ENCODE measurements at places on chromosomes 12 and 14. TPM values are rescaled to one million over a fixed set of nuclear protein-coding genes. Genes with fewer than 3 reads are reported as not detected.

- DNase-seq: no peak
Observed at GRCh38 chr14:100888789-100889315, 14.7 kb downstream of the RTL1 start.

DNA sequence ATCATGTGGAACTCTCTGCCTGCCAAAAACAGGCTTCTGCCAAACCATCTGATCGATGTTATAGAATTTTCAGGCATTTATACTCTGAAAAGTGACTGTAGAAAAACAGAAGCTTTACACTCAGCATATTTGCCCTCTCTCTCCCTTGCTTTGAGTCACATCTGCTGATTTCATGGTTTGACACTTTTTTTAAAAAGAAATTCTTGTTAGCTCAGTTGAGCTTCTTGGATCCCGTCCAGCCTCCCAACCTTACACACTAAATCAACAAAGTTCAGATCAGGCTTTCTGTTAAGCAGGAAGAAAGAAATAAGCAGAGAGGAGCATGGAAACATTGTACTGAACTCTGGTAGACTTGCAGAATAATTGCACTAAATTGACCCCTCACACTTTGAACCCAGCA, 193.6 kb upstream of the SEL1L start:
- DNase-seq: peak; percentile 45

DNA sequence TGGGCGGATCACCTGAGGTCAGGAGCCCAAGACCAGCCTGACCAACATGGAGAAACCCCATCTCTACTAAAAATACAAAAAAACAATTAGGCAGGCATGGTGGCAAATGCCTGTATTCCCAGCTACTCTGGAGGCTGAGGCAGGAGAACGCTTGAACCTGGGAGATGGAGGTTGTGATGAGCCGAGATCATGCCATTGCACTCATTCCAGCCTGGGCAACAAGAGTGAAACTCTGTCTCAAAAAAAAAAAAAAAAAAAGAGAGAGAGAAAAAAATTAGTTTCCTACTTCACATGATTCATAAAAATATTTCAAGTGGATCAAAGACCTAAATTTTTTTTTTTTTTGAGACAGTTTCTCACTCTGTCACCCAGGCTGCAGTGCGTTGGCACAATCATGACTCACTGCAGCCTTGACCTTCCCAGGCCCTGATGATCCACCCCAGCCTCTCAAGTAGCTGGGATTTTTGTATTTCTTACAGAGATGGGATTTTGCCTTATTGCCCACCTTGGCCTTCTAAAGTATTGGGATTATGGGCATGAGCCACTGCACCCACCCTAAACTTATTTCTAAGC, 24.9 kb downstream of the FCF1 start:
- DNase-seq: peak; percentile 47

GRCh38 chr14:83470959-83471695, 1937.5 kb upstream of the SEL1L start:
- DNase-seq: no peak

The IAPP gene
- total RNA-seq: not detected

- peak; percentile 6 for DNase-seq
Observed at GRCh38 chr12:97944576-97944975, 482.0 kb downstream of the RMST start.

DNA sequence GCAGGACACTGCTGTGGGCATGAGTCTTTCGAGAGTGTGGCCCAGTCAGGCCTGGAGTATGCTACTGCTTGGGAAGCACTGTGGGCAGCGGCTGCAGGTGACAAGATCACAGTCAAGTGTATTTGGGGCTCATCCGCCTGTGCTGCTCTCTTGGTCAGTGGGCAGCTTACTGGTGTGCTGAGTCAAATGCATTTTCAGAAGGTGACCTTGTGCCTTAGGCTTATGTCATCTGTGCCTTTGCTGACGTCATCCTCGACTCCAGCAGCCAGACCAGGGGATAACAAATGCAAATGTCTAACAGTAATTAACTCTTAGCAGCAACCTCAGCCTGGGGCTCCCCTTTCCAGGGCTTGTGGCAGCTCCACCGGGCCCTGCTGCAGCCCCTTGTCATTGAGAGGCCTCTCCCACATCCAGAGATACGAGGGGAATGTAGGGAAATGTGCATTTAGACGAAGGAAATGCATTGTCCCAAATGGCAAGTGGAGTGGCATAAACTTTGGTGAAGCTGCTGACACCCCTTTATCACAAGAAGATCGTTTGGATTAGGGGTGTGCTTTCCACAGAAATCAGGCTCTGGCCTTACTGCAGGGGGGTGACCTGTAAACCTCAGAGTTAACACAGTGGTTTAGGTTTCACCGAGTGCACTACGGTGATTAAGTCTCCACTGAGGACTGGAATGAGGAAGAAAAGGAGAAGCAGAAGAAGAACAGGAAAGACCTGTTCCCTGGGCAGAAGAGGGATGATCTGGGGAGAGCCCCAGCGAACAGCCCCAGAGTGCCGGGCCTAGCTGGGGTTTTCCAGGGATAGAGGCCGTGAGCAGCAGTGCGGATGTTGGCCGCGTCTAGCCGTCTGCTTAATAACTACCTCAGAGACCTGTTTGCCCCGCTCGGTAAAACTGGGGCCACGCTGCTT, 39.7 kb downstream of the PSMA6 start:
- no peak for DNase-seq

GRCh38 chr12:131129839-131130238, 176.1 kb downstream of the ADGRD1 start:
- DNase-seq: no peak

DNA sequence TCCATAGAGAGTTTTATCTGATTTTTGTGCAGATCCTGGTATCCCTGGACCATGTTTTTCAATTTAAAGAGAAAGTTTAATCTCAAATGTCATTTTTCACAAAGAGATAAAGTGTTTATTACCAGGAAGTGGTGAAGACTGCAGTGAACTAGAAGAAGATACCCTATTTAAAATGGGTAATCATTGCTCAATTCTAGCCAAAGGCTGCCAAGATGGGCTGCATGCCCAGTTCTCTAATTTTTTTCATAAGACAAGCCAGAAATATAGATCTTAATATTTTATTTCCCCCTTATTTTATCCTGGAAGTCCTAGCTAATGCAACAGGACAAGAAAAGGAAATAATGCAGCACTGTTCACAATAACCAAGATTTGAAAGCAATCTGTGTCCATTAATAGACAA, 343.5 kb downstream of the PCNX1 start:
- DNase-seq: peak; percentile 9

DNA sequence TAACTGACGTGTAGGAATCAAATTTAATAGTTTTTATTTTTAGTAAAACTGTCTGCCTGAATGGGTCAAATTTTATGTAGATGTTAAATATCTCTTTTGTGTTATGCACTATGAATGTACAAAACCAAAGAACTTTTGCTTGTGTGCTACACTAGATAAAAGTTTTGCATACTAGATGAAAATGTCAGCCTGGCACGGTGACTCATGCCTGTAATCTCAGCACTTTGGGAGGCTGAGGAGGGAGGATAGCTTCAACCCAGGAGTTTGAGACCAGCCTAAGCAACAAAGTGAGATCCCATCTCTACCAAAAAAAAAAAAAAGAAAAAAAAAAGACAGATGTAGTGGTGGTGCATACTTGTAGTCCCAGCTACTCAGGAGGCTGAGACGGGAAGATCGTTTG, 11.1 kb downstream of the AEBP2 start:
- no peak for DNase-seq

- DNase-seq: peak; percentile 69
Observed at GRCh38 chr14:75906680-75907280, 75.0 kb downstream of the TGFB3 start.

DNA sequence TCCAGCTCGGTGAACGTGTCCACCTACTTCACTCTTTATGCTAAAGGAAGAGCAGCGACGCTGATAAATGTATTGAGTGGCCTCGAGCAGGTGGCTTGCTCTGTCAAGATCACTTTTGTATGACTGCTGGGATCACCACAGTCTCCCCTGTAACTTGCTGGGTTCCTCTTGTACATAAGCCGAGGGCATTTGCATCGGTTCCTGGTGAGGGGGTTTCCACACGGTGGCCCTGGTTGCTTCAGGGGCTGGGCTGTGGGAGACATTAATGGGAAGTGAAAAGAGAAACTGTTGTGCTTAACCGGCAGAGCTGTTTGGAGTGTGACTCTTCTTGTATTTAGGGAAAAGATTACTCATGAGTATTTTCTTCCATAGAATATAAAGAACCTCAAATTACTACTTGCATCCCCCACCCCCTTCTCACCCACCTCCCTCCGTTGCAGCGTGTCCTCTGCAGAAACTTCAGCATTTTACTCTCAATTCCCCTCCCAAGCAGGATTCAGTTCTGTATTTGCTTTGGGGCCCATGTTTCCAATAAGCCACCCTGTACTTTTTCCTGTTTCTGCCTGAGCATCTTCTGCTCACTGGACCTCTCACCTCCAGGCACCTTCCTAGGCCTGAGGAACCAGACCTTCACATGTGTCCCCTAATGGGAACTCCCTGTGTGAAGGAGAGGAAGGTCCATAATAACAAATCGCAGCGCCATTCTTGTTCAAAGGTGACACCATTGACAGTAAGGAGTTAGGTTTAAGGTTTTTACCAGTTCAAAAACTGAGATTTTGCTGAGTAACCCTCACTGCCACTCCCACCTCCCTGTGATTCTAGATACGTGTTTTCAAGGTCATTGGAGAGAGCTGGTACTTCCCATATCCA, 187.0 kb downstream of the ETV6 start:
- no peak for DNase-seq

The LRTM2 gene
- not detected for total RNA-seq

- peak; percentile 28 for DNase-seq
Observed at GRCh38 chr12:20376984-20377383, 8.6 kb downstream of the PDE3A start.

DNA sequence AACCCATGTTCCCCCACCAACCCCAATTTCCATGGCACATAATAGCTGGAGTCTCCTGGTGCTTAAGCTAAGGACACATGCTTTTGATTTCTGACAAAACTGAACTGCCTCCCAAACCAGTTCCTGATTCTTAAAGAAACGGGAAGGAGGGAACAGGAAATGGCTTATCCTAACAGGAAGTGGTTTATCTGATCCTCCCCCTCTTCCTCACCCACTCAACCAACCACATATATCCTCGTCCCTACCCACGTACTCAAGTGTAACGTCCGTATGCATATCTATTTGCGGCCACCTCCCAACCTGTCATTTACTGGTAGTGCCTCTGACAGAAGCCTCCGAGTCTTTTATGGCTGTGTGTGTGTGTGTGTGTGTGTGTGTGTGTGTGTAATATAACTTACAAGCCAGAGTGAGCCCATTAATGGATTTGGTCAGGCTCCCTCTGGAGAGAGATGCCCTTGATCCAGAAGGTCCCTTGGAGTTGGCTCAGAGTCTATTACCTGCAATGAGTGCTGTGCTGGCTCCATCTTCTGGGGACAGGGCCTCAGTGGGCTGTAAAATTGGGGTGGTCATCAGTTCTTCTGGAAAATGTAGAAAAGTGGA, 7.7 kb downstream of the DAZAP2 start:
- no peak for DNase-seq

- no peak for DNase-seq
Observed at GRCh38 chr14:97634751-97635150, 837.6 kb downstream of the VRK1 start.

The OR2AP1 gene
- not detected for total RNA-seq

DNA sequence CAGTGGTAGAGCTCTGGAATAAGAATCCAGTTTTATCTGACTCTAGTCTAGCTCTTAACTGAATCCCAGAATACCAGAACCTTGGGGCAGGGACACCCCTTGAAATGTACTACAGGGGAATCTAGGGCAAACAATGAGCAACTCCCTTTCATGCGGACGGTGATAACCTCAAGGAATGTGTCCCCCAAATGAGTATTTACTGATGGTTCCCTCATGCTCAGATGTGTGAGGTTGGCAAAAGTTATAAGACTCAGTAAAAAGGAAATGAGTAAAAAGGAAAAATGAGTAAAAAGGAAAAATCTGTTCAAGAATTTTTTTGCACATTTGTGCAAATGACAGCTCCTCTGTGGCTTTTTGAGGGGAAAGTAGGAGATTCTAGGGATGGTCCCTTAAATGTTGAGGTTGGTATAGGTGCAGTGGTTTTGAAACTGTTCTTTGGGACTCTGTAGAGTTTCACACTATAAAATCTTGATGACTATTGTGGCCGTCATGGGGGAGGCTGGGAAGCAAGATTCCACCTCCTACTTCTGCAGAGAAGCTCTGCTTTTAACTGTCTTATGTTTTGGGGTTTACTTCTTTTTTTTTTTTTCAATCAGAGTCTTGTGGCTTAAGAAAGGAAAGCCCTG, 58.6 kb downstream of the NRXN3 start:
- DNase-seq: no peak
